Natural killer cell (primary cell): ENCODE measurements at places on chromosomes 1 and 21. TPM values are rescaled to one million over a fixed set of nuclear protein-coding genes. Genes with fewer than 3 reads are reported as not detected.

The AADACL3 gene
- total RNA-seq: not detected

The S100A14 gene
- total RNA-seq: not detected

The FNDC10 gene
- total RNA-seq: 3.0 TPM

DNA sequence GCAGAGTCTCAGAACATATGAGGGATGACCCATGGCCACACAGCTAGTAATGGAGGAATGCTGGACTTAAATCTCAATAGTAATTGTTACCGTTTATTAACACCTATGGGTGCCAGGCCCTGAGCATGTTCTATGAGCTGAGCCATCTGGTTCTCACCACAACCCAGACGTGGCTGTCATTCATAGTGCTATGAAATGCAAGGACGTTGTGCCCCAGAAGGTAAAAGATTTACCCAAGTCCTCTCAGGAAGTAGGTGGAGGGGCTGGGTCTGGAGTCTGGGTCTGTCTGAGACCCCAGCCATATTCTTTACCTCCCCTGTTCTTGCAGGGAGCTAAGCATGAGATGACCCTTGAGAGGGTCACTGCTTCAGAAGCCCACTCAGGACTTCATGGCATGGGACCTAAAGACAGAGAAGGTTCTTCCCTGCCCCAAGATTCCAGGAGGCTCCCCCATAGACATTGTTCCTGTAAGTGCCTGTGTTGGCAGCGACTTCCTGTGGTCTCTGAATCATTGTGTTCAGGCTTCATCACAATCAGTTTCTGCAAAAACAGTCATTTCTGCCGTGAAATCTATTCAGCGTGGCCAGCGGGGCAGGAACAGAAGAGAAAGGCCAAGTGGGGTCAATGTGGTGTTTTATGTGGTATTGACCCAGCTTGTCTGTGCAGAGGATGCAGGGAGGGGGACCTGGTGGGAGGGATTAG is 475.4 kb downstream of the PTPRU start:
- H3K27me3 ChIP-seq: no peaks in the 10 kb centered on the region
- H3K4me3 ChIP-seq: no peak overlapping the region
- H3K27ac ChIP-seq: no peak overlapping the region
- H3K36me3 ChIP-seq: no peaks in the 10 kb centered on the region

- H3K27me3 ChIP-seq: no peaks in the 10 kb centered on the region
- H3K36me3 ChIP-seq: no peaks in the 10 kb centered on the region
- no peak for DNase-seq
- H3K27ac ChIP-seq: no peak overlapping the region
- H3K4me3 ChIP-seq: no peak overlapping the region
- no peaks in the 10 kb centered on the region for H3K4me1 ChIP-seq
These were observed 279.5 kb upstream of the POU3F1 start for GRCh38 chr1:38326135-38326534.

GRCh38 chr1:56329970-56330369 is 249.4 kb downstream of the PLPP3 start:
- no peak for DNase-seq
- H3K4me1 ChIP-seq: no peaks in the 10 kb centered on the region
- no peaks in the 10 kb centered on the region for H3K27me3 ChIP-seq
